Breast epithelium (tissue), 4 donors: ENCODE measurements at places on chromosomes 4 and X. TPM values are rescaled to one million over a fixed set of nuclear protein-coding genes. Genes with fewer than 3 reads are reported as not detected.

The OTC gene
- total RNA-seq, result 0.29 TPM

The HSFX2 gene
- total RNA-seq, result 0.98 TPM

The PDE5A gene
- total RNA-seq, result 49.8 TPM

The RASL11B gene
- total RNA-seq, result not detected

The CTAG1A gene
- total RNA-seq, result not detected

The COX7B2 gene
- not detected for total RNA-seq

The EMCN gene
- 27.5 TPM for total RNA-seq

The ANXA3 gene
- 170 TPM for total RNA-seq

DNA sequence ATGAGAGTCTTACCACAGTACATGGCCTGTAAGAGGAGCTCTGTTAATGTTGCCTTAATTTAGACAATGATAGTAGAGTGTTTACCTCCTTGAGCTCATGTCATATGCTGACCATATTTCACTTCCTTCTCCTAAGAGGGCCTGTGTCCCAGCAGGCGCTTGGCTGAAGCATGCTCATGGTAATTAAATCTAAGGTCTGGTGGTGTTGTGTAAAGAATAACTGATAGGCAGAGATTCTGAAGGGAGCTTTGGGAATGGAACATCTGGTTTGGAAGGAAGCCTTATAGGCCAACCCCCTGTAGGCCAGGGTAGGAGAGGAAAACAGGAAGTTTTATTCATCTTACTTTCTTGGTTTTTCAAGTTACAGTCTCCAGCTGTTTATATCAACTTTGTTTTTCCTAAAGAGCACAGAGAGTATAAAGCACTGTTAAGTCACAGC lies 300.2 kb downstream of the USP46 start:
- DNase-seq, result no peak

DNA sequence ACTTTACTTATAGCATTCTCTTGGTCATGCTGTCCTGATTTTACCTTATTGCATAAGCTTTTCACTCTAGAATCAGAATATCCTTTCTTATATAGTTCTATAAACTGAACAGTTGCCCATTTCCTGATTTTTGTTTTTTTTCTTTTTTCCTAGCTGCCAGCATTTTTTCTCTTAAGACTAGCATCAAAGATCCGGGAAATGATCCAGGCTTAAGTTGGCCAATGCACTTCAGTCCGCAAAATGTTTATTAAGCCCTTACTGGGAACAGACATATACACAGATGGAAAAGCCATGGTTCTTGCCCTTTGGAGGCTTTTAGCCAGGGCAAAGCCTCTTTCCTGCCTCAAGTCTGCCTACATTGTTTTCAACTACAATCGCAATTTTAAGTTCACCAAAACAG lies 10.1 kb upstream of the BMP2K start:
- no peak for DNase-seq
